ENCODE measurements at places on chromosomes 4 and X.
A peak's percentile ranks its signal among the peaks of the same experiment; 100 is the strongest.

- no peak for DNase-seq
These were observed 83.8 kb upstream of the HHIP start for GRCh38 chr4:144562019-144562705.

DNA sequence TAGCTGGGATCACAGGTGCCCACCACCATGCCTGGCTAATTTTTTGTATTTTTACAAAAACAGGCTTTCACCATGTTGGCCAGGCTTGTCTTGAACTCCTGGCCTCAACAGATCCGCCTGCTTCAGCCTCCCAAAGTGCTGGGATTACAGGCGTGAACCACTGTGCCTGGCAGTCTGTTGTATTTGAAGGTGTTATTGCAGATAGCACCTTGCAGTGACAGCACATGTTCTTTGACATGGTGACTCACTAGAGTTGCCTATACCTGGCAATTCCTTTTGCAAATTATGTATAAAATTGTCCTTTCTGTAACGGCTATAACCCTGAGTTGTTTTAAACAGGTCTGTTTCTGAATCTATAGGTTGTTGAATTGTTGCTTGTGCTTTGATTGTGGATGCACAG lies 7.9 kb downstream of the OGT start:
- DNase-seq = no peak

DNA sequence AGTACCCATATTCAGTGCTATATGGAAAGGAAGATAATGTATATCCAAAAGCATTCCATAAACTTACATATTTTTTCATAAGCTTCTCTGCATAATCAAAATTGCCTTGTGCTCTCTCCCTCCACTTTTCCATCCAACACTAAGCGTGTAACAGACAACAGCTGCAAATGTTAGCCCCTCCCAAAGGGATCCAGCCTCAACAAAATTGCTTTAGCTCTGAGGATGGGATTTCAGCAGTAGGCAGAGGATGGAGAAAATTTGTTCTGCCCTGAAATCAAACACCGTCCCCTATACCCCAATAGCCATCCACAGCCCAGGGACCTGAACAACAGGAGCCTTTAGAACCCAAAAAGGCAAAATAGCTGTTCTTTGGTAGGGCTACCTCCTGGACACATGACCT lies 28.8 kb upstream of the FGF13 start:
- no peak for DNase-seq

DNA sequence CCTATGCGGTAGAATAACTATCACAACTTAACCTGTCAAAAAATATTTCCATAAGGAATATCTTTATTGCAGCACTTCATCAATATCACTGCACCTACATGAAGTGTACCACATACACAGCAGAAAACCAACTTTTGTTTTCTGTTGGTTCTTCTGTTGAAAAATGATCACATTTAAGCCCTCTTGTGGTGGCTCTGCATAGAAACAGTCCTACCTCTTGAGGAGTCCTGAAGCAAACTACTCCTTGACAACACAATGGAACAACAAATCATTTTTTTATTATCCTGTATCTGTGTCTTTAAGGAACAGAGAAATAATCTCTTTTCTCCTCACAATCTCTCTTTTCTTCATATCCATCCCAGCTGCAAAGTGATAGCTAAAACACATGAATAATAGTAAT lies 39.8 kb upstream of the ATOH1 start:
- no peak for DNase-seq

DNA sequence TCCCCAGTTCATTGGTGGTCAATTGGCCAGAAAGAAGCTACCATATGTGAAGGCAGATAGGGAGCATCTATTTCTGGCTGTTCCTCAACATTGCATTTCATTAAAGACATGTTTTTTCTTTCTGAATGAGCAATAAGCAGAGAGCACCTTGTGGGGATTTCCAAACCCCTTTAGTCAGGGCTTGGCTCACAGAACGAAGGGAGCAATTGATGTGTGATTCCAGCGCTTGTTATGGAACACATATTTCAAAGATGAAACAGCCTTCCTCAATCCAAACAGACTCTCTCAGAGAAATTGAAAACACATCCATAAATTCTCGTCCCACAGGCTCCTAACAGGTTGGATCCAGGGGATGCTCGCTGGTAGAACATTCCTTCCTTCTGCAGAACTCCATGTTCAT lies 84.1 kb downstream of the CLCN4 start:
- DNase-seq = peak; percentile 47

GRCh38 chr4:158861281-158861680 lies 92.5 kb downstream of the FNIP2 start:
- DNase-seq = no peak

DNA sequence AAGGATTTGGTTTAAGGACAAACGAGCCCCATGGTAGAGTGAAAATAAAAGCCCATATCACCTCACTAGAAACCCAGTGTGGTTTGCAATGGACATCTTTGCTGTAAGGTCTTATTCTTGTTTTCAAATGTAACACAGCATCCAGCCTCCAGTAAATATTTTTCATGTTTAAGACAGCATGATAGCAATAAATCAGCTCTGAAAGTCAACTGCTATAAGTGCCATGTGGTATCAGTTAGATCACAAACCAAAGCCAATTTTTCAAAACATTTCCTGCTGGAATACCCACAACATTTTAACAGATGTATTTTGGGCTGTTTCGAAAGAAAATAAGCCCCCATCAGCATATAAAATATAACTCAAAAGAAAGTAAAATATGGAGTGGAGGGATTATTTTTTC lies 24.0 kb upstream of the SCML1 start:
- DNase-seq = no peak

DNA sequence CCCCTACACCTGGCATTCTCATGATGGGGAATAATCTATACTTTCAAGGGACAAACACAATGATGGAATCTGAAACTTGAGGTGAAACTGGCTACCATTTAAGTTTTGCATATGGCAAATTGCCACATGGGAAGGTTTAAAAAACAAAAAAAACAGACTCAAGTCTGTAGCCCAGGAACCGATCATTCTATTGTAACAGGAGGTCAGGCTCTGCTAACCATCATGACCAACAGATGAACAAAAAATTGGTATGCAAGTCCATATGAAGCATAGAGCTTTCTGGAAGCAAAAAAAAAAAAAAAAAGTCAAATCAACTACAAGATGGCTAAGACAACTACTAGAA lies 594.3 kb upstream of the DIPK2B start:
- no peak for DNase-seq

DNA sequence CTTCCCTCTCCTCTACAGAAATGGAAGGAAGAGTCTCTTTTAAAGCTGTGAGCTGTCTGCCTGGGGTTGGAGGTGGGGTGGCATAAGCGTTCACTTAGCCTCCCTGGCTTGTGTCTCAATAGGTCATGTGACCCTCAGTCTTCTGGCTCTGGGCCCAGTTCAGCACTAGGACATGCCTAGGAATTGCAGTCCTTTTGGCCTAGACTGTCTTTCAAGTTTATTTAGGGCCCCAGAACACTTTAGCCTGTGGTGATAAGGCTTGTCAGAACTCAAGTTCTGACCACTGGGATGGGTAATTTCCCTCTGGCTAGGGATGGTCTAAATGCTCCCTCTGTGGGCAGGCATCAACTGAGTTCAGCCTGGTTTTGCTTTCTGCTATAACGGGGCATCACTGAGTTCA lies 34.3 kb upstream of the ARMCX4 start:
- no peak for DNase-seq

DNA sequence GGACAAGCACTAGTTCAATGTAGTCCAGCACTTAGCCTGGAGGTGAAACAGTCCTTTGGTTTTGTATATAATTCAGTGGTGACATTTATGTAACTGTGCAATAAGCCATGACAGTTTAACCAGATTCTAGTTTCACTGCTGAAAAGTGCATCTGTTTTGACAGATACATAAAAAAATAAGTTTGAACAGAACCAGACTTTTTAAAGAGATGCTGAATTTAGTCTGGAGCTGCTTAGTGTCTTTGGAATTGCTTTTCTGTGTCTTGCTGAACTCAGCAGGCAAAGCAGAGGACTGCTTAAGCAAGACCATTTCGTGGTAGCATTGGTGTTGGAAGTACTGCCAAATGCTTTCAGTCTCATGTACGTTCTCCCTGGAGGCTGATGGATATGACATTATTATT lies 393.5 kb downstream of the MAPK10 start:
- no peak for DNase-seq

DNA sequence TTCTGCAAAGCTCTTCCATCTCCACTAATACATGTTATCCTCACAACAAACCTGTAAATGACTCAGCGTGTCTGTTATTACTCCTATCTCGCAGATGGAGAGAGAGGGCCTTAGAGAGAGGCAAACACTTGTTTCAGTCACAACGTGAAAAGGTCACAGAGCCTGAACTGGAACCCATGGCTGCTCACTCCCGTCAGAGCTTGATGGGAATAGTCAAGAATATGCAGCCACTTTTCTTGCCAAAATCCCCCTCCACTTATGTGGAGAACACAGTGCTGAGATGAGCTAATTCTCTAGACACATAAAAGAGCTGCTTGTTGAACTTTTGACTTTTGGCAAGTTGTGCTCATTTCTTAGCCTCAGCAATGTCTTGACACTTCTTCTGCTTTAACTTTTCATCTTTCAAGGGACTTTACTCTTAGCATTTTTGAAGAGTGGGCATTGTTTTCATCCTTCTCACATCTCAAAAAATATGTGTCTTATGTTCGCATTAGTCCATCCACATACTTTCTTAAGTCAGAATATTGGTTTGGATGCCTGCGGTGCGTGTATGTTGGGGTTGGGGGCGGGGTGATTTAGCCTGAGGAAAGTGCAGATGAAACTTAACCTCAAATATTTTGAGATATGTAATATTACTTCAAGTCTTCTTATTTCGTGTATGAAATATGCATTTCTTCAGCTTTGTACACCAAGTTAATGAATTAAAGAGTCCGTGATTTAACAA lies 69.2 kb downstream of the SYNPO2 start:
- no peak for DNase-seq

DNA sequence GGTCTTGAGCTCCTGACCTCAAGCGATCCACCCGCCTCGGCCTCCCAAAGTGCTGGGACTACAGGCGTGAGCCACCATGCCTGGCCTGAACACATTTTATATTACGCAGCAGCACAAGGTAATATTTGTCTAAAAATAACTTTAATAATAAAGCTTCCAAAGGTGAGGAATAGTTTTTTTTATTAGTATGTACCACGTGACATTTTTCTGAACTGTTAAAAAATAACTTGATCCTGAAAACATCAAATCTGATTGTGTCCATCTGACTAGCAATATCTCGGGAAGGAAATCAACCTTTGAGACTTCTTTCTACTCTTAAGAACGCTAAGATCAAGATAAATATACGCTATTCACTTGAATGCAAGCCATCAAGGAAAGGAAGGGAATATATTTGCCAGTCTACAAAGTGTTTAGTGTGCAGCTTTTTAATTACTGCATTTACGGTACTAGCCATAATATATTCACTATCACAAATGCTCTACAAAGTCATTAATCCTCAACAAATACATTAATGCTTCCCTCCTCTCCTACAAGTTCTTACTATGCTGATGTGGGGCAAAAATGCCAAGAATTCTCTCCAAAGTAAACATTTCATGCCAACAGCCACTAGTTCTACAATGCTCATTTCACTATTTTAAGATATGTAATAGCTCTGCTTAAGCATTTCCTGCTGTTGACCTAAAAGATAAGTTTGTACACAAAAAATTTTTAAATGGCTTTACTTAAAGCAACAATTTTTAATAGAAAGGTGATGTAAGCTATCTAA lies 143.6 kb downstream of the APBB2 start:
- no peak for DNase-seq
